ENCODE measurements at places on chromosomes 7 and 10. TPM values are rescaled to one million over a fixed set of nuclear protein-coding genes. Genes with fewer than 3 reads are reported as not detected.

The ARPC1A gene
- 52.3 TPM for total RNA-seq

The AMPH gene
- total RNA-seq: 0.07 TPM

- DNase-seq: no peak
- peaks cover 43% of the 10 kb centered on the region for H3K4me1 ChIP-seq
- H3K36me3 ChIP-seq: no peaks in the 10 kb centered on the region
- H3K27ac ChIP-seq: no peak overlapping the region
- H3K27me3 ChIP-seq: no peaks in the 10 kb centered on the region
Measured at GRCh38 chr7:151427705-151428377, 12.1 kb downstream of the CRYGN start.

- H3K4me1 ChIP-seq: peaks cover 15% of the 10 kb centered on the region
- H3K36me3 ChIP-seq: no peaks in the 10 kb centered on the region
- H3K4me3 ChIP-seq: no peak overlapping the region
Measured at GRCh38 chr7:55083206-55083605, 64.4 kb downstream of the EGFR start.

All from activated CD4-positive, alpha-beta T cell treated with anti-CD3 and anti-CD28 coated beads for 36 hours (primary cell).